ENCODE measurements at places on chromosomes 16 and 17.

- DNase-seq, result peak; percentile 83
These were observed 1.2 kb downstream of the NGFR start for GRCh38 chr17:49496183-49496866.

GRCh38 chr17:81481073-81481799 lies 31.4 kb downstream of the ACTG1 start:
- DNase-seq, result peak; percentile 49

DNA sequence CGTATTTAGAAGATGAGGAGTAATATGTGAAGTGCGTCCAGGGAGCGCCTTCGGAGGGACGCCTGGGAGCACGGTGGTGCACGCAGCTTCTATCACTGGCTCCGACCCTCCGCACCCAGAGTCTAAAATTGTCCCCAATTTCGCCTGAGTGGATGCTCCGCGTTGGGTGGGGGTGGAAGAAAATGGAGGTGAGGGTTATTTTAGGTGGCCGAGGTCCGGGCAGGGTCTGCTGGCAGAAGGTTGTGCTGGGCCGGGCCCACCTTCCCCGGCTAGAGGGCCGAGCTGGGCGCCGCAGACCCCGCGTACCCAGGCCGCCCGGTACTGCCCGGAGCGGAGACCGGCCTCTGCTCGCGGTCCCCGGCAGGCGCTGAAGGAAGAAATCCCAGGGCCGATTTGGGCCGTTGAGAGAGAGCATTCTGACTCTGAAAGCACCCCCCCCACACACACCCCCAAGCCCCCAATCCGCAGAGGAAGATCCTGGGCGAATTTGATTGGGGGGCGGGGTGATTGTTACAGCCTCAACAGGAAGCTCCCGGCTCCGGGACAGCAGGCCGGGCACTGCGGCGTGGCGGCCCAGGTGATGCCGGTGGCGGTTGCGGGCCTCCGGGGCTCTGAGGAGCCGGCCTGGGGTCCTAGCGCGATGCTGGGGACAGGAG lies 3.0 kb downstream of the BAHCC1 start:
- no peak for DNase-seq

GRCh38 chr16:53061256-53061655 lies 6.5 kb downstream of the CHD9 start:
- DNase-seq, result no peak

DNA sequence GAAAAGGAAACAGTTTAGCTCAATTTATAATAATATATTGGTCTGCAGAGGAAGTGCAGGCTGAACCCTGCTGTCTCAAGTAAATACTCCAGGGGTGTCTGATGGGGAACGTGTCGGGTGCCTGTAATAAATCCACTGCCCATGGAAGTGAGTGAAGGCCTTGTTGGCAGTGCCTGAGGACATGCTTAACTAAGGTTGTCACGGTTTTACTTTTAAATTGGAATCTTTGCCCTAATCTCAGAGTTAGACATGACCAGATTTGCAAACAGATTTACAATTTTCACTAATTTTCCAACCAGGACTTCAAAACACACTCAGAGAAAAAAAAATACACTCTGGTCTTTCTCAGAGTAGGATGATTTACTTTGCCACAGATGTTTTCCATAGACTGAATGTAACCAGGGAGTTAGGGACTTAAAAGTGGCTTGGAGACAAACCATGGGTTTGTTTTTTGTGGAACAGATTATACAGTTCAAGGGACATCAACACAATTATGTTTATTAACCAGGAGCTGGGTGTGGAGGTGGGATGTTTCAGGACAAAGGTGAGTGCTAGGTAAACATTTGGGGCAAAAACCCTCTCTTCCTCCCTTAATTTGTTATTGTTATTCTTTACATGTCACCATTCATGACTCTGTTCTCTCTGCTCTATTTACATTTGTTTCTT lies 144.5 kb downstream of the FTO start:
- no peak for DNase-seq

Data from activated CD4-positive, alpha-beta T cell treated with anti-CD3 and anti-CD28 coated beads, Interleukin-10, Interleukin-2, amounts not matched to agents 100 ng/mL and 50 ng/mL, durations not matched to agents 16 hours and 8 hours (primary cell).